Right hindlimb (tissue), 1 donor: ENCODE measurements at places on chromosomes 4 and X.

GRCh38 chr4:111120191-111120590 lies 497.3 kb upstream of the PITX2 start:
- no peak for DNase-seq

DNA sequence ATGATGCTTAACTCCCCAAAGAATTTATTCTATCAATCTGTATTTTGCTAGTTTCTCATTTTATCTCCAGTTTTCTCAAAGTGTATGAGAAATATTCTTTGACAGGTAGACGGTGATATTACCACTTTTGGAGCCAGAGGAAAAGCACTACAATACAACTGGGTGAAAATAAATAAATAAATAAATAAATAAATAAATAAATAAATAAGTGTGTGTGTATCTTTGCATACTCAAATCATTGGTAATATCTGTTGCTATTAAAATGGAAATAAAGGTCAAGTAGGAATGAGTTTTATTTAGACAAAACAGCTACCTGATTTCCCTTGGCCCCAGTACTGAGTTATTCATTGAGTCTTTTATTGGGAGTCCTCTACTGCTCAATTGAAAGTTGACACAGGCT lies 114.3 kb downstream of the RBMX2 start:
- no peak for DNase-seq

DNA sequence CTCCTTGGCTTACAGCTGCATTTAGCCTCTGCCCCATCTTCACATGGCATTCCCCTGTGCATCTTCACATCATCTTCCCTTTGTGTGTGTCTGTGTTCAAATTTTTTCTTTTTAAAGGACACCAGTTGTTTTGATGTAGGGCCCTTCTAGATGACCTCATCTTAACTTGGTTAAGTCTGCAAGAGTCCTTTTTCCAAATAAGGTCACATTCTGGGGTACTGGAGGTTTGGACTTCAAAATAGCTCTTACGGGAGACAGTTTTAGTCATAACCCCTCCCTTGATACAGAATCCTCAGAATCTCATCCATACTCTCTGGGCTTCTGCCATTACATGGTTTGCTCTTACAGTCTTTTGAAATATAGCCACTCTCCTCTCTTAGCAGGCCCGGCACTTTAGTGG lies 231.5 kb upstream of the ATP6AP2 start:
- DNase-seq, result no peak

- DNase-seq, result no peak
Observed at GRCh38 chrX:40149286-40150175, 51.8 kb upstream of the BCOR start.

- DNase-seq, result no peak
Observed at GRCh38 chr4:53705151-53705764, 114.0 kb upstream of the LNX1 start.

DNA sequence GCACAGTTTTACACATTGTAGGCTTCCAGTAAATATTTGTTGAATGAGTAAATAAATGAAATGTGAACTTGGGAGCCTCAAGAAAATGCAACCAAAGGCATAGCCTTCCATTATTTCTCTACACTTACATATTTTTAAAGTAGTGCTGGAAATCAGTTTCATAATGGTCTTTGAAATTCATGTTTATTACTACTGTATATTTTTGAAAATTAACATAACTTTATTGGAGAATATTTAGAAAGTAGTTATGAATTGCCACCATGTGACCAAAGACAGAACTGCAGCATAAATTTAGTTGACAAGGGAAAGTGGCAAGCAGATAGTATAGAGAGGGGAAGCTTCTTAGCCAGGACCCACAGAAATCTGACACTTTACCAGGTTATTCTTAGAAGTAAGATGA lies 6.4 kb downstream of the TCEAL8 start:
- no peak for DNase-seq

GRCh38 chr4:184471881-184472613 lies 2.3 kb downstream of the IRF2 start:
- peak; percentile 33 for DNase-seq

GRCh38 chr4:2042204-2042946 lies 16.8 kb upstream of the NAT8L start:
- no peak for DNase-seq

DNA sequence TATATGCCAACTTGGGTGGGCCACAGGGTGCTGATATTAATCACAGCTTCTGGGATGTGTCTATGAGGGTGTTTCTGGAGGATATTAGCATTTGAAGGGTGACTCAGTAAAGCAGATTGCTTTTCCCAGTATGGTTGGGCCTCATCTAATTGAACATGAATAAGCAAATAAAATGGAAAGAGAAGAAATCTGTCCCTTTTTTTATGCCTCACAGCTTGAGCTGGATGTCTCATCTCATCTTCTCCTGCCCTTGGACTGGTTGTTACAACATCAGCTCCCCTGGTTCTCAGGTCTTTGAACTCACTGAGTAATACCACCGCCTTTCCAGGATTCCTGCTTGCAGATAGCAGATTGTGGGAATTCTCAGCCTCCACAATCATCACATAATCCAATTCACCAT lies 1149.2 kb downstream of the PCDH18 start:
- DNase-seq, result no peak

DNA sequence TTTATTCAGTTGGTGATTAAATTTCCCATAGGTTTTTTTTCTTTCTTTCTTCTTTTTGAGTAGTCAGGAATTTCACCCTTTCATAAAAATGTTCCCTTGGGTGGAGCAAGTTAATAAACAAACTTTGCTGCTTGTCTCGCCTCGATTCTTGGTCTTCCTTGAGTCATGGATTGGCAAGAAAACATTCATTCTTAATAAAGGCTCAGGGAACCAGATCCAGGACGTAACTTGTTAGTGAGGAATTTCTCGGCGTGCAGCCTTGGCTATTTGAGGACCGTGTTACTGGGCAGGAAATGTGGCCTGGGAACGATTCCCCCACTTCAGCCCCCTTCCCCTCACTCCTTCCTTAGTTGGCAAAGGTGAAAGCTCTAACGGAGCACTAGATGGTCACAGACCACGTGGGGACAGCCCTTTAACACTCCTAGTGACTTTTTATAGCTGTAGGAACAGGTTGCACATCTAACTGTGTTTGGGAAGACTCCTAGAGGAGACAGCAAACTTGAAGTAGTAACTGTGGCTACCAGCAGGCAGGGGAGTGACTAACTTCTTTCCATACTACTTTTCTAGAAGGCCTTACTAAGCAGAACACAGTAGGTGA lies 106.8 kb downstream of the UCHL1 start:
- DNase-seq, result peak; percentile 71

- no peak for DNase-seq
Observed at GRCh38 chrX:45347877-45348276, 147.2 kb upstream of the DIPK2B start.

DNA sequence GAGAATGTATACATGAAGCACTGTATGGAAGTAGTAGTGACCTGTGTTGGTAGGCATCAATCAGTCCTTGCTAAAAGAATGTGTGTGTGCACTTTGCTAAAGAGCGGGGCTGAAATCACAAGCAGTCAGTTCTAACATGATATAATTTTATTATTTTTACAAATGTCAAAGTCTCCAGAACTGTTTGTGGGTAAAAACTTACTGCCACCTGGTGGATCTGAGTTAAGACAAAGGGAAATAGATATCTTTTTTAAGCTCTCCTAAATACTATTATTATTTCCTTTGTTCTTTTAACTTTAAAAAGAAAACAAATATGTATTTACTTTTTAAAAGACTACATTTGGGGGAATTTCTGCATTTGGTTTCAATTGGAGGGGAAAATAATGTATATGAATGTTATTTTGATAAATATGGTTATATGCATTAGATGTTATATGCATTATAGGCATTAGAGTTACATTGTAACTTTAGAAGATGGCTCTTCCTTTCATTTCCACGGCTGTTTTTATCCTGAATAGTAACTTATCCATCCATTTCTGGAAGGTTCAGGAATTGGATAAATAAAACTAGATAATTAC lies 7.8 kb upstream of the CLOCK start:
- no peak for DNase-seq

DNA sequence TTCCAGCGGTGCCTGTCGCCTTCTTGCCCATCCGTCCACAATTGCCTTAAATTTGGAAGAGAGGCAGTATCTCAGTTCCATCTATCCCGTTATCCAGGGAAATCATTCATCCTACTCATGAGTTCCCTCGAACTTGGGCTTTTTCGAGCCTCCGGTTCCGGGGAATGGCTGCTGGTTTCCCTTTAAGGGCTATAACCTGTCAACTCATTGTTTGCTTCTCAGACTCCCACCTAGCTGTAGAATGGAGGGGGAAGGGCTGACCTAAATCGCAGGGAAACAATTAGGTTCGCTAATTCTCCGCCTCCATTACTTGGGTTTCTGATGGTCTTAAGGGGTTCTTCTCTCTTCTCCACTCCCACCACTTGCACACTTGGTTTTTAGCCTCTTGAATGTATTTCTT lies 1.2 kb downstream of the UCHL1 start:
- no peak for DNase-seq

DNA sequence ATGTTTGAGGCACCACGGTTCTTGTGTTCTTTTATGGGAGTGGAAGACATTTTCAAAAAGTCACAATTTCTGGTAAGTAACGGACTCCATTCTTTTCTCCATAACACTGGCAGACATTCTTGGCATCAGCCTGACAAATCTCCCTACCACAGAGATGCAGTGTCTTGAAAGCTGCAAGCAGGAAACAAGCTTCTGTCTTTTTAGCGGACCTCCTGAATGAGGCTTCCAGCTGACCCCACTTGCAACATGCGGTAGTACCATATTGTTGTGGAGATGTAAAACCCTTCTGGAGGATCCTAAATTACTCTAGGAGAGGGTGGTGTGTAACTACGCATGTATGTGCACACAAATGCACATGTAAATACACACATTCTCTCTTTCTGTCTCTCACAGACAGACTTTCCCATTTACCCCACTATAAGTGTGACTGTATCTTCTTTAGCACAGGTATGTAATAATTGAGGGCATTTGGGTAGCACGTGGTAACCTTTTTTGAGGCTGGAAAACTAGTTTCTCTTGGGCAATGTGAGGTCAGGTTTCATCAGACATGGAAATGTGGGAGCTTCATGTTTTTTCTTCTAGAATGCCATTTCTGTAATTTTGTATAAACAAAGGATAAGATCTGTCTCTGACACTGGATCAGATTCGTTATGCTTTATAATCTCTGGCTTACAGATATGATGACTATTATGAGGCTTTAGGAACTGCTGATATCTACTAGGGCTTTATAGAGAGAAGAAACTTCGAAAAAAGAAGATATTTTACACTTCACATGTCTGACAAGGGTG lies 130.1 kb downstream of the MGST2 start:
- no peak for DNase-seq

- no peak for DNase-seq
Observed at GRCh38 chrX:42680666-42681065, 97.3 kb downstream of the PPP1R2C start.

- peak; percentile 41 for DNase-seq
Observed at GRCh38 chrX:130082244-130083106, 27.8 kb downstream of the ELF4 start.

- DNase-seq, result no peak
Observed at GRCh38 chr4:146407257-146407656, 114.5 kb downstream of the SLC10A7 start.

DNA sequence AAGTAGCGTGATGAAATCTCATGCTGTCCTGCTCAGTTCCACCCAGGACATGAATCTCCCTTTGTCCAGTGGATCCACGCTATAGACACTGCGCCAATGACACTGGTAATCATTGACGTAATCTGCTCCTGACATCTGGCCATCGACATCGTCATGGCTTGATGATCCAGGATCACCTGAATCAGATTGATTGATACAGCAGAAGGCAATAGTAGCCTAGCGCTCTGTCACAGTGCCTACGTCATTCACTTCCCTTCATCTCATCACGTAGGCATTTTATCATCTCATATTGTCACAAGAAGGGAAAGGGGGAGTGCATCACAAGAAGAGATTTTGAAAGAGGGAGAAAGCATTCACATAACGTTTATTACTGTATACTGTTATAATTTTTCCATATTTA lies 68.8 kb downstream of the STK32B start:
- DNase-seq, result no peak

DNA sequence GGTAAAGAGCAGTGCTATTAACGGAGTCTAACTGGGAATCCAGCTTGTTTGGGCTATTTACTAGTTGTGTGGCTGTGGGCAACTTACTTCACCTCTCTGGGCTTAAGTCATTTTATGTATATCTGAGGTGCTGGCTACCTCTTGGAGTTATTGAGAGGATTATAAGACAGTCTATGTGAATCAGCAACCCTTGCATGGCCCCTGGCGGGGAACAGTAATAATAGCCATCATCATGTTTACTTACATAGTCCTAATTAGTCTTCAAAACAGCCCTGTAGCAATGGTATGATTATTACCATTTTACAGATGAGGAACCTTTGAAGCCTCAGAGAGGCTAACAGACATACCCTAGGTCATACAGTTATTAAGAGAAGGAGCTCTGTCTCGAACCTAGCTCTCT lies 1.5 kb downstream of the HPRT1 start:
- DNase-seq, result no peak

GRCh38 chr4:128958194-128958593 lies 135.1 kb downstream of the SCLT1 start:
- no peak for DNase-seq

DNA sequence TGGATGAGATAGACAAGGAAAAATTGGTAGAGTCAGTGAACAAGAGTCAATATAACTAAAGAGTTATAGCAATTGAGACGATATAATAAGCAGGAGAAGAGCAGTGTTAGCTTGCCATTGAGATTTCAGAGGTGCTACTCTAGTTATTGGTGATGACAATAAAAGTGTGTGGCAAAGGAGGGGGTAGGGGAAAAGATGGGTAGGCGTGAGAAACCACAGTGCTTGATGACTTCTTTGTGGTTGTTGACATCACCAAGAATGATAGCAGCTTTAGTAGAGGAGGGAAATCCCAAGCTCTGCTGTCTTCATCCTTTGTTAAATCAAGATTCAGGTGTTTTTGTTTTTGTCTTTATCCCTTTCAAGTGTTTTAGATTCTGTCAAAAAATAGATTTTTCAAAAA lies 179.9 kb upstream of the PPP3CA start:
- no peak for DNase-seq

- no peak for DNase-seq
Observed at GRCh38 chrX:51192104-51192503, 140.5 kb upstream of the NUDT10 start.

GRCh38 chr4:101211146-101211553 lies 136.2 kb downstream of the PPP3CA start:
- no peak for DNase-seq

GRCh38 chr4:115484479-115484878 lies 371.1 kb upstream of the NDST4 start:
- no peak for DNase-seq

GRCh38 chrX:103631145-103631544 lies 2.4 kb downstream of the TCEAL1 start:
- no peak for DNase-seq

DNA sequence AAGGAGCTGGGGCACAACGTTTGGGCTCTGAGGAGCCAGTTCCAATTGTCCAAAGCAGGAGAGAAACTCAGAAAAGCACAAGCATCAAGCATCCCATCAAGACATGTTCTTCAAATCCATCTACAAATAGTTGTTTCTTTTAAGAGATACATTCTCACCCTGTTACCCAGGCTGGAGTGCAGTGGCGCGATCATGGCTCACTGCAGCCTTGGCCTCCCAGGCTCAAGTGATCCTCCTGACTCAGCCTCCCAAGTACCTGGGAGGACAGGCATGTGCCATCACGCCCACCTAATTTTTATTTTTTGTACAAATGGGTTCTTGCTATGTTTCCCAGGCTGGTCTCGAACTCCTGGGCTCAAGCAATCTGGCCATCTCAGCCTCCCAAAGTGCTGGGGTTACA lies 18.1 kb downstream of the NELFA start:
- no peak for DNase-seq
